T-helper 2 cell treated with Interferon-gamma antibody and Interleukin-4, amounts not matched to agents 5 μg/mL and 100 μg/mL, for 36 hours (primary cell): ENCODE measurements at places on chromosomes 5 and 9.

- H3K27me3 ChIP-seq: no peaks in the 10 kb centered on the region
- peak overlapping the region; percentile 70 for H3K4me3 ChIP-seq
- peak; percentile 80 for DNase-seq
- H3K4me1 ChIP-seq: peaks cover 17% of the 10 kb centered on the region
- H3K27ac ChIP-seq: peak overlapping the region; percentile 82
These were observed 39.6 kb upstream of the TRIM36 start for GRCh38 chr5:115209279-115209678.

DNA sequence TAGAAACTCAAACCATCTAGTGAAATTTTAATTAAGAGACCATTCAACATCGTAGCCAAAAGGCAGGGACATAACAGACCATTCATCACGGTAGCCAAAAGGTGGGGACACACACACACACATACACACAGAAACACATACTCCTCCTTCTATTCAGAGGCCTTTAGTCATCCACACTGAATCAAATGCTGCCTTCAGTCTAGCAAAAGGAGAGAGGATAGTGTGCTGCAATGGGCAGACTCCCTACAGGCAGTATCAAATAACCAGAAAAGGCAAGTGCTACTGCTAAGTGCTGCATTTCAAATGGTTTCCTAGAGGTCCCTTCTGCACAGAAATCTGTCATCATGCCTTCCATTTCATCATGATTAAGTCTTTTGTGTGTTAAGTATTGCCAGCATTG lies 303.9 kb downstream of the TRIM32 start:
- H3K4me1 ChIP-seq: no peaks in the 10 kb centered on the region
- H3K27me3 ChIP-seq: no peaks in the 10 kb centered on the region
- no peak overlapping the region for H3K27ac ChIP-seq
- DNase-seq: no peak
- no peak overlapping the region for H3K4me3 ChIP-seq
- no peaks in the 10 kb centered on the region for H3K36me3 ChIP-seq

DNA sequence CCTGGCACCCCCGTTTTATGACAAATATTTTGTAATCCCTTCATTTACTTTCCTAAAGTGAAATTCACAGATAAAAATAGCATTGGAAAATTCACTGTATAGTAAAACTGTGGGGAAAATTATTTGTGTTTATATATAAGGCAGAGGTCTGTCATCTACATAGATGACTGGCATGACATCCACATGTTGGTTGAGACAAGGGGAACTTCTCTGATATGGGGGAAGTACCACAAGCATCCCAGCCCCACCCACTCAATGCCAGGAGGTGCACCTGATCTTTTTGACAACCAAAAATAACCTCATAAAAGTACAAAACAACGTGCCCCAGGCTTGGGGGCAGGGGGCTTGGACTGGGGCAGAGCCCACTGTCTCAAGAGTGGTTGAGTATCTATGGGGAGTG lies 6.3 kb upstream of the TDRD7 start:
- DNase-seq: no peak
- H3K36me3 ChIP-seq: no peaks in the 10 kb centered on the region
- H3K4me3 ChIP-seq: no peak overlapping the region

DNA sequence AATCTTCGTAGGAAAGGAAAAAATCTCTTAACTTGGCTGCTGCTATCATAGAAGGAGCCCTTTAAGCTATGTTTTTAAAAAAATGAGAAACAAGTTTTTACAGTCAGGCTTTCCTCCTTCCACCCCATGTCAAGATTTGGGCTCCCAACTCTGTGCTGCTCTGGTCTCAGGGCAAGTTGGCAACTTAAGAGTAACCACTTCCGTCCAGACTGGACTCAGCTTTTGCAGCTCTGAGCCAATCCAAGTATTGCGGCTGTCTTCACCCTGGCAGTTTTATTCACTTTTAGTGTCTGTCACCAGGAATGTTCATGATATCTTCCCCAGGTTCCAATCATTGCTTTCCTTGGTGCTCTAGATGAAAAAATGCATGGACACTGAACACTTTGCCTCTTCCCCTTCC lies 115.9 kb upstream of the GAS1 start:
- no peaks in the 10 kb centered on the region for H3K27me3 ChIP-seq
- H3K27ac ChIP-seq: no peak overlapping the region
- no peak for DNase-seq
- H3K36me3 ChIP-seq: no peaks in the 10 kb centered on the region
- no peak overlapping the region for H3K4me3 ChIP-seq
- H3K4me1 ChIP-seq: no peaks in the 10 kb centered on the region

GRCh38 chr5:150026682-150027172 lies 26.2 kb downstream of the HMGXB3 start:
- no peaks in the 10 kb centered on the region for H3K27me3 ChIP-seq
- H3K36me3 ChIP-seq: peaks cover 50% of the 10 kb centered on the region
- peaks cover 6% of the 10 kb centered on the region for H3K4me1 ChIP-seq
- no peak overlapping the region for H3K27ac ChIP-seq
- DNase-seq: no peak

- no peaks in the 10 kb centered on the region for H3K27me3 ChIP-seq
- peak overlapping the region; percentile 1 for H3K27ac ChIP-seq
- H3K4me1 ChIP-seq: peaks cover 49% of the 10 kb centered on the region
- H3K36me3 ChIP-seq: peaks cover 4% of the 10 kb centered on the region
These were observed 94.4 kb upstream of the IL6ST start for GRCh38 chr5:56088967-56089829.

DNA sequence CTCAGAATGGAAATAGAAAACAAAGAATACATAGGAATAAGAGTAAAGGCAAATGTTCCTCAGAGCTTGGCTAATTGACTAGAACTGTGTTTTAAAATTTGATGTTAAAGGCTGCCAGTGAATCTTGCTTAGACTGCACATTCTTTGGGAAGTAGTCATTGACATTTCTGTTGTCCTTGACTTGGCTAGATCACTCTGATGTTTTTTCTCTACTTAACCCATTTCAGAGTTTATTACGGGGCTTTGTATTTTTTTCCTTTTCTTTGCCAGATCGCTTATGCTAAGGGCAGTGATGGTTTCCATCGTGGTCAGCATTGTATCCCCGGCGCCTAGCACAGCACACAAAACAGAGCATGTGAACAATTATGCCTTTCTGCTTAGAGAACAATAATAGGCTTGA lies 1126.7 kb upstream of the CDH9 start:
- no peaks in the 10 kb centered on the region for H3K27me3 ChIP-seq
- DNase-seq: no peak
- no peaks in the 10 kb centered on the region for H3K36me3 ChIP-seq
- no peak overlapping the region for H3K27ac ChIP-seq
- no peaks in the 10 kb centered on the region for H3K4me1 ChIP-seq
- no peak overlapping the region for H3K4me3 ChIP-seq

- no peak overlapping the region for H3K27ac ChIP-seq
These were observed 935.2 kb upstream of the DMAC1 start for GRCh38 chr9:8734760-8735159.

- no peak for DNase-seq
- no peaks in the 10 kb centered on the region for H3K4me1 ChIP-seq
- H3K36me3 ChIP-seq: no peaks in the 10 kb centered on the region
- H3K27me3 ChIP-seq: no peaks in the 10 kb centered on the region
- H3K4me3 ChIP-seq: no peak overlapping the region
These were observed 108.3 kb downstream of the PCSK1 start for GRCh38 chr5:96324708-96325107.

GRCh38 chr9:124486778-124487259 lies 20.4 kb downstream of the NR5A1 start:
- H3K27me3 ChIP-seq: no peaks in the 10 kb centered on the region
- H3K4me1 ChIP-seq: no peaks in the 10 kb centered on the region
- no peak for DNase-seq
- no peak overlapping the region for H3K4me3 ChIP-seq
- H3K27ac ChIP-seq: no peak overlapping the region

- no peak for DNase-seq
- H3K36me3 ChIP-seq: no peaks in the 10 kb centered on the region
- no peaks in the 10 kb centered on the region for H3K27me3 ChIP-seq
- no peak overlapping the region for H3K27ac ChIP-seq
- H3K4me1 ChIP-seq: no peaks in the 10 kb centered on the region
These were observed 29.9 kb downstream of the ADCY2 start for GRCh38 chr5:7425830-7426229.

- H3K4me3 ChIP-seq: no peak overlapping the region
- H3K36me3 ChIP-seq: no peaks in the 10 kb centered on the region
- no peak overlapping the region for H3K27ac ChIP-seq
- H3K27me3 ChIP-seq: peaks cover 28% of the 10 kb centered on the region
- DNase-seq: no peak
These were observed 5.8 kb upstream of the TERT start for GRCh38 chr5:1300581-1301083.

DNA sequence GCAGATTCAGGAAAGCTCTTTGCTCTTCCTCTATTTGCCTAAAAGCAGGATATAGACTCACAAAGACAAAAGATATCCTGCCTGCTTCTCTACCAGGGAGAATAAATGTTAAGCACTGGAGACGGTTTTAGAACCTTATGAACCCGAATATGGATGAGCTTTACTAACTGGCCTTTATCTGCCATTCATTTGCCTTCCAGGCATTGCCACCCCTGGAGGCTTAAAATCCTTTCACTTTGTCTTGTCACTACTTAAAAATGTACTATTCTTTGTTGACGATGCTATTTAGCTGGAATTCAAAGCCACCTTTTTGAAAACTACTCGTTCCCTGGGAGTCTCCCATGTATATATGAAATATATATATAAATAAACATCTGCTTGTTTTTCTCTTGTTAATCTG lies 23.2 kb upstream of the LVRN start:
- H3K4me3 ChIP-seq: no peak overlapping the region
- no peaks in the 10 kb centered on the region for H3K27me3 ChIP-seq
- H3K36me3 ChIP-seq: no peaks in the 10 kb centered on the region
- H3K27ac ChIP-seq: no peak overlapping the region
- no peaks in the 10 kb centered on the region for H3K4me1 ChIP-seq

DNA sequence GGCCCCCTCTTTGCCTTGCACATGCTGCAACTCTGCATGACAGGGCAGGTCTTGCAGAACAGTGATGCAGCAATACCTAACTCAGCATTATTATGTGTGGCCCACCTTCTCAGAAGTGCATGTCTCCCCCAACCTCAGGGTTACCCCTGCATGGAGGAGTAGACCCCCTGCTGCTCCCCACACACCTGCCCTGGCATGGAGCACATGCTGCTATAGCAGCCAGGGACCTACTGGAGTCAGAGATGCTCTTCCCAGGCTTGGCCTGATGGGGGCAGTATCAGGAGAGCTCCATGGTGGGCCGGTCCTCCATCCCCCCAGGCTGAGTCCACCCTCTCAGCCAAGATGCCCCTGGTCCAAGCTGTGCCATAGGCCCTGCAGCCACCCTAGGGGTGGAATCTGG lies 13.2 kb upstream of the BOD1 start:
- H3K4me3 ChIP-seq: no peak overlapping the region
- H3K27me3 ChIP-seq: peaks cover 3% of the 10 kb centered on the region
- no peak for DNase-seq

DNA sequence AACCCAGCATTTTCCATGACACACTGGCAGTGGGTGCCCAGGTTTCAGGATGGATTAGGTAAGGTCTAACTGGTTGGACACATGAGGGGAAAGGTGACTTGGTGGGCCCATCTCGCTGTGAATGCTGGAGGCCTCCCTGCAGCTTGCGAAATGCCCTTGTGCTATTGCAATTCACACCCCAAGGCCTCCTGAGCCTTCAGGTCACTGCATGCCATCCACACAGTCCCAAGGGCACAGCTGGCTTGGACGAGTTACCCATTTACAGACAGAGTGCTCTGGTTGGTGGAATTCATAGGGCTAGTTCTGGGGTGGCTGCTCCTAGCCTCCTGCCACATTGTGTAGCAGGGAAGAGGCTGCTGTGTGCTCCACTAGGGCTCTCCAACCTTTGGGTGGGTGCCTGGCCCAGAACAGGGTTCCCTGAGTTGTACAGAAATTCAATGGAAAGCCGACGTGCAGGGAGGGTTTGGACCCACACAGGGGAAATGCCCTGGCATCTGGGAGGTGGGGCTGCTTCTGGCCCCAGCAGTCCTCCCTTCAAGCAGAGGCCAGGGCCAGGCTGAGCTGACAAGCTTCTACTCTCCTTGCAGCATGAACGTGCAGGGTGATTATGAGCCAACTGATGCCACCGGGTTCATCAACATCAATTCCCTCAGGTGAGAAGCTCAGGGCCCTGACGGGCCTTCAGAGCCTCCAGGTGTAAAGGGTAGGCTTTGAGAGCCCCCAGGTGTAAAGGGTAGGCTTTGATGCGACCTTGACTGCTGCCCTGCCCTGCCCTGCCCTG lies 54.3 kb downstream of the ASS1 start:
- H3K4me3 ChIP-seq: no peak overlapping the region
- no peaks in the 10 kb centered on the region for H3K4me1 ChIP-seq
- H3K27ac ChIP-seq: no peak overlapping the region
- no peaks in the 10 kb centered on the region for H3K36me3 ChIP-seq

GRCh38 chr9:14296495-14297113 lies 17.3 kb downstream of the NFIB start:
- no peak overlapping the region for H3K27ac ChIP-seq
- H3K4me3 ChIP-seq: no peak overlapping the region
- no peak for DNase-seq
- peaks cover 7% of the 10 kb centered on the region for H3K27me3 ChIP-seq

DNA sequence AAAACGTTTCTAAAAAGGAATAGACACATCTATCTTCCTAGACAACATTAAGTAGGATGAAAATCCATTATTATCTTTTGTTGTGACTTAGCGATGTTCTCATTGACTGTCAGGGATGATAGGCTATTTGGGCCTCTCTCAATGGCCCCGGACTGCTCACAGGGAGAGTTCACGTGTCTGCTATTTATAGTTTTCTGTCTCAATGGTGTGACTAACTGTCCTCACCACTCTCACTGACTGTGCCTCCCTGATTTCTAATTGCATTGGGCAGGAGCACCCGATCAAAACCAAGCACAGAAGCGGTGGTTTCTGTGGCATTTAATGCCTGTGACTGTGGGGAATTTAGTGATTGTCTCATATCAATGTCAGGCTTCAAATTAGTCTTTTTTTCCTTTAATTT lies 286.7 kb upstream of the KLF9 start:
- H3K36me3 ChIP-seq: no peaks in the 10 kb centered on the region
- H3K27ac ChIP-seq: no peak overlapping the region
- H3K4me3 ChIP-seq: no peak overlapping the region
- no peaks in the 10 kb centered on the region for H3K4me1 ChIP-seq
- DNase-seq: no peak

DNA sequence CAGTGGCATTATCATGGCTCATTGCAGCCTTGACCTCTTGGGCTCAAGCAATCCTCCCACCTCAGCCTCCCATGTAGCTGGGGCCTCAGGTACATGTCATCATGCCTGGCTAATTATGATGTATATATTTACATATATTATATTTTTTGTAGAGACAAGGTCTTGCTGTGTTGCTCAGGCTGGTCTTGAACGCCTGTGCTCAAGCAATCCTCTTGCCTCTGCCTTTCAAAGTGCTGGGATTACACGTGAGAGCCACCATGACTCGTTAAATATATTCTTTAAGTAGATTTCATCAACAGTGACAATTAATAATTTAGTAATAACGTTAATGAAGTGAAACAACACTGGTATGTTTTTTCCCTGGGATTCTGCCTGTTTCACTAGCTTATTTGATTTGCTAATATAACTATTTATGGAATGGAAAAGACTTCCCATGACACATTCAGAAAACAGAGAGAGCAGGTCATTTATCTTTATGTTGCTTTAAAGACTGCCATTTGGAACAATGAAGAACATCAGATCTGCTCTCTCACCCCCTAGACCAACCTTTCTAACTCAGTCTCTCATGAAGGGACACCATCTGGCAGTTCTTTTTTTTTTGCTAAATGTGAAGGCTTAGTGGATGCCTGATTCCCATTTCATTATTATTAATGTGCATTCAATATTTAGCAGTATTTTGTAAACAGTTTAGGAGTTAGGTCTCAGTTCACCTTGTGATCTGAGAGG lies 295.6 kb downstream of the KIF4B start:
- no peaks in the 10 kb centered on the region for H3K27me3 ChIP-seq
- no peak for DNase-seq
- H3K4me3 ChIP-seq: no peak overlapping the region
- no peak overlapping the region for H3K27ac ChIP-seq
